Stimulated activated CD4-positive, alpha-beta T cell treated with anti-CD3 and anti-CD28 coated beads, Interleukin-15, amount 100 ng/mL, for 48 hours (primary cell): ENCODE measurements at places on chromosomes 6 and 20.

GRCh38 chr6:113356139-113356538, 501.0 kb upstream of the MARCKS start:
- no peak for DNase-seq

DNA sequence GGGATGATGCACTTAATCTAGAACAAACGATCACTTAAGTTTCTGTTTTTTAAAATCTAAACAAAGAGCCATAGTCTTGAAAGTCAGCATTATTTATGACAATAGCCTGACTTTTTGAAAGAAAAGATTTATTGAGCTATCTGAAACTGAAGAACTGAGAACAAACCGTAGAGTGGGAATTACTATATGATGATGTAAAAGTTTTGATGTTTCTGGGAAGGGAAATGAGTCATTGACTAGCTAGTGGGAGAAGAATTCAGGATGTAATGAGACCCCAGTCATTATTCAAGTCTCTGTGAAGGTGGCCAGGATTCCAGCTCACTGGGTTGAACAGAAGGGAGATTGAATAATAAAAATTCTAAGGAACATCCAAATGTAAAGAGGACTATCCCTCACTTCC, 83.4 kb upstream of the FABP7 start:
- DNase-seq, result no peak

DNA sequence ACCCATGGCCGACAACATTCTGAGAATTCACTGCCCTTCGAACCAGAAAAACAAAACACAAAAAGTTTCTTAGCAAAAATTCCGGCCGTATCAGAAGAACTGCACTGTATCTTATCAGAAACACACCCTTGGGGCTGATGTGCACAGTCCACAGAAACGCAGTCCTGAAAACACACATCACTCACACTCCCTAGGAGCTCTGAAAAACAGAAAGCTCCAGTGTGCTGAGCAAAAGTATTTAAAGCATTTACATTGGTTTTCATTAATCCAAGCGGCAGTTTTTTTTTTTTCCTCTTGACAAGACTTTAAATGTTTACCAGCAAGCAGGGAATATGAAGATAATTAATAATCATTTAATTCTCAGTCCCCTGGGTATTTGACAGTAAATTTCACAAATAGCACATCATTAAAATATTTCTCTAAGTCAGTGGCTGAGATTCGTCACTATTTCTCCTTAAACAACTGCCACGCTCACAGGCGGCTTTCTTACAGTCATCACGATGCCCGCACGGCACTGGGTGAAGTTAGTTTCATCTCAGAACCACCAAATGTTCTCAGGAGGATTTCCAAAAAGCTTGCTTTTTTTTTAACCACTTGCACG, 13.3 kb downstream of the NFATC2 start:
- peak; percentile 59 for DNase-seq

DNA sequence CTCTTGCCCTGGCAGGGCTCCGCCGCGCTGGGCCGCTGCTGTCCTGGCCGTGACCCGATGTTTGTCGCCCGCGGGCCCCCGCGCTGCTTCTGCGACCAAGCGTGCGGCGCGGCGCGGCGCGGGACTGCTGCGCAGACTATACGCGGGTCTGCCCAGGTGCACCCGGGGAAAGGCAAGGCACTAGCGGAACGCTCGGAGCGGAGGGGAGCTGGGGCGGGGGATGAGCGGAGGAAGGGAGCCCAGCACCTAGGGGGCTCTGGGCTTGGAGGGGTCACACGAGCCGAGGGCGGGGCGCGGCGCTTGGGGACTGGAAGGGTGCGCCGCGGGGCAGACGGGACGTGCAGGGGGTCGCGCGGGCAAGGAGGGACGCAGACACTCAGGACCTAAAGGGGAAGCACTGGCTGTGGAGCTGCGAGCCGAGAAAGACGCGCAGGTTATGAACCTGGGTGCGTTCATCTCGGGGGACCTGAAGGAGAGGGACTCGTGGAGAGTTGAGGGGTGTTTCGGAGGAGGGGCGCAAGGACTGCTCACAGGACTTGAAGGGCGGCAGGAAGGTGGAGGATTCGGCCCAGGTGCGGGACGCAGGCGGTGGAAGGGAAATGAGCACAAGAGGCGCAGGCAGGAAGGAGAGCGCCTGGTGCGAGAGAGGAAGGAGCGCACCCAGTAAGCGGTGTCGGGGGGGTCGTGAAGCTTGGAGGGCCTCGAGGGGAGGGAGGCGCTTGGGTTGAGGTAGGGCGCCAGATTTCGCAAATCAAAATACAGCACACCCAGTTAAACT, 40.8 kb upstream of the ZNFX1 start:
- DNase-seq, result no peak

- DNase-seq, result no peak
Measured at GRCh38 chr6:53339424-53339823, 9.3 kb downstream of the ELOVL5 start.

DNA sequence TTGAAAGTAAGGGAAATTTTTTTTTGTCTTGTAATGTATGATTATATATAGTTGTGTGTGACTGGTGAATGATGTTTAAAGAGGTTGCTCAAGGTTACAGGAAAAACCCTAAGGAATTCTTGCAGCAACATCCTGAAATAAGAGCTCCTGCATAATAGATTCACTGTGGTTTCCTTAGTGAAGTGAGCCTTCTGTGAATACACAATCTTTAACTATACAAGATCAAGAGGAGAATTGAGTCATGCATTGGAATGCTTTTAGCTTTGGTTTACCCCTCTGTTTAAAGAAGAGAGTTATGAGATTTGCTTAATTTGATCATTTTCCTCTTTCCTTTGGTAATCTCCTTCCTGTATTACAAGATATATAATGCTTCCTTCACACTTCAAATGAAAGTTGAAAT, 141.6 kb upstream of the EYA4 start:
- DNase-seq, result no peak

DNA sequence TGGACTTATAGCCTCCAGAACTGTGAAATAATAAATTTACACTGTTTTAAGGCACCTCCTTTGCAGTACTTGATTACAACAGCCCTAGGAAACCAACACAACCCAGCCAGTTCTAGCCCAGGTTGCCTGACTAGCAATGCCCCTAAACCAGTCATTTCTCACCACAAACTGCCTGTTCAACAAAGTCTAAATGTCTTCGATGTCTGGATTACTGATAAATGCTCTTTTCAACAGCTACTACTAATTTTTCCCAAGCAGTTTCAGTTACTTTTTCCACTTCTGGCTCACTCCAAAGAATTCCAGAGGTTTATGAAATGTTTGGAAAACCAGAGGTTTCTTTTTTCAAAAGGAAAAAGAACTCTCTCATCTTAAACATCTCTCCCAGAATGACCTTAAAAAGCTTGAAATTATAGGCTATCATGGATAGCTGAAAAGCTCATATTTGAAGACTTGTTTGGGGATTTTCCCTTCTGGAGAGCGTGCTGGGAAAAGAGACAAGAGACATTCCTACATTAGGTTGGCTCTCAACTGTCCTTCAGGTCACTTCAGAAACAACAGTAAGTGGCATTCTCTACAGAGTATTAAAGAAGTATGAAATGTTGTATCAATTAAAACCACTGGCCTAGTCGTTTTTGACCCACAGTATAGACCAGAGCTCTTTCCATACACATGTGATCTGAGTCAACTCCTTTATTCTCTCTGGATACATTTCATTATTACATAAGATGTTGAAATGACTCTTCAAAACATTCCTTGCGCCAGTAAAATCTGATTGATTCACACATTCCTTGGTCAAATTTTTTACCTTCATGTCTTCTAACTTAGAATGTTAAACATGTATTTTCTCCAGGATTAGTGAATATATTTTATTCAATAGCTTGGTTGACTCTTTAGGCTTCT, 265.9 kb downstream of the COL12A1 start:
- no peak for DNase-seq

DNA sequence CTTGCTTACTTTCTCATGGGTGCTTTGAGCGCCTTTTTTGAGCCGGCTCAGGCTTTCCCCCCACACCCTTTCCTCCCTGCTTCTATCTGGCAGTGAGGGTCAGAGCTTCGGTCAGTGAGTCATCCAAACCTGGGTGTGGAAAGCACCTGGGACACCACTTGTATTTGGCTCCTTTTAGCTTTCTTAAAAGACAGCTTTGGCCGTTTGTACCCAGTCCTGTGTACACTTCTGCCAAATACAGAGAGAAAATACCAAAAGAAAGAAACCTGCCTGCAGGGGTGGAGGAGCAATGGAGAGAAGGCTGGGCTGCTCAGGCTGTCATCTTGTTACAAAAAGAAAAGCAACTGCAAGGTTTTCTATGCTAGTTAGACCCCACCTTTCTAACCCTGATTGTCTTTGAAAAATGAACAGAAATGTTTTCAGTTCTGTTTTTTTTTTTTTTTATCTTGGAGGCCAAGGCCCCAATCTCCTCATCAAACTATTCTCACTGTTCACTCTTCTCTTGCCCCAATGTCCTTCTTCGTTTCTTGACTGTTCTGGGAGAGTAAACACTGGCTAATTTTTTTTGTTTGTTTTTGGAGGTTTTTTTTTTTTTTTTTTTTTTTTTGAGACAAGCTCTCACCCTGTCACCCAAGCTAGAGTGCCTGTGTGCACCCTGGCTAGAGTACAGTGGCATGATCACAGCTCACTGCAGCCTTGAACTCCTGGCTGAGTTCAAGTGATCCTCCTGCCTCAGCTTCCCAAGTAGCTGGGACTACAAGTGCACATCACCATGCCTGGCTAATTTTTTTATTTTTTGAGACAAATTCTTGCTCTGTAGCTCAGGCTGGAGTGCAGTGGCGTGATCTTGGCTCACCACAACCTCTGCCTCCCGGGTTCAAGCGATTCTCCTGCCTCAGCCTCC, 76.4 kb downstream of the SSR1 start:
- no peak for DNase-seq

DNA sequence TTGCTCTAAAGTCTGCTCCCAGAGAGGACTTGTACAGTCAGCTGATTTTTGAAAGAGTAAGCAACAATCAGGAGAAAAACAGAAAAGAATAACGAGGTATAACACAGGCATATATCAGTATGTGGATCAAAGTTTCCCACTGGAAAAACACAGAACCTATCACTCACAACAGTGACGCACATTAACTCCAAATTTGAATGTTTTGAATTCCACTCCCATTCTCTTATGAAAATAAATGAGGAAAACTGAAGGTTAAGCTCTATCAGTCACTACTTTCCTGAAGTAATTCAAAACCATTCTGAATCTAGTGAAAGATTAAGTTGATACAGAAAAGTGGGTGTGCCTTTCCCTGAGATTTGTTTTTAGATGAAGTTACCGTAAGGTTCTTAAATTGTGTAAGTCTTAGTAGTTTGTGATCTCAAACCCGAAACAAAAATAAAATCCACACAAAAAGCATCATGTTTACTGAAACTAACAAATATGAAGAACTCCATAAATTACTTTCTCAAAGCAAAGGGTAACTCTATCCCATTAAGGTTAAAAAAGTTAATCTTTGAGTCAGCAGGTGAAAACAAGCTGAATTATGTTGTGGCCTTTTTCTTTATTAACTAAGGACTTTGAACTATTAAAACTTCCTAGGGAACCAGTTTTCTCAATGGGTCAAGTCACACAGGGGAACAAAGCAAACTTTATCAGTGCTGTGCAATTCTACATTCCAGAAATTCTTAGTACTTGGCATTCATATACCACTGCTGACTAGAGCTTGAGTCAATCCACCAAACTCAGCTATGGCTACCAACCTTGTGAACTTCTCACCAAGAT, 115.7 kb downstream of the OGFRL1 start:
- DNase-seq, result no peak

DNA sequence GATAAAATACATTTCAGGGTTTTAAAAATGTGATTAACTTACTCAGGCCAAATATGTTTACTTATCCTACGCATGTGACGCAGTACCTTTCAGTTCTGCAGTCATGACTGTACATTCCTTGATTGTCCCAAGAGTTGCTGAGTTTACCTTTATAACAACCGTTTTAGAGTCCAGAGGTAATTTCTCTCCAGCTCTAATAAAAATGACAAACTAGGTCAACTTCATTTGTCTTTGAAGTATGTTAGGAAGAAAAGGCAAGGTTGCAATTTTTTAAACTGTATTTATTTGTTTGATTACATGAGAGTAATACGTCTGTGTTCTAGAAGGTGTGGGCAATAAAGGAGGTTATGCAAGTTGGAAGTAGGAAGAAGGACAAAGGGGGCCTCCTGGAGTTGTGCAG, 38.6 kb upstream of the UBR2 start:
- no peak for DNase-seq

DNA sequence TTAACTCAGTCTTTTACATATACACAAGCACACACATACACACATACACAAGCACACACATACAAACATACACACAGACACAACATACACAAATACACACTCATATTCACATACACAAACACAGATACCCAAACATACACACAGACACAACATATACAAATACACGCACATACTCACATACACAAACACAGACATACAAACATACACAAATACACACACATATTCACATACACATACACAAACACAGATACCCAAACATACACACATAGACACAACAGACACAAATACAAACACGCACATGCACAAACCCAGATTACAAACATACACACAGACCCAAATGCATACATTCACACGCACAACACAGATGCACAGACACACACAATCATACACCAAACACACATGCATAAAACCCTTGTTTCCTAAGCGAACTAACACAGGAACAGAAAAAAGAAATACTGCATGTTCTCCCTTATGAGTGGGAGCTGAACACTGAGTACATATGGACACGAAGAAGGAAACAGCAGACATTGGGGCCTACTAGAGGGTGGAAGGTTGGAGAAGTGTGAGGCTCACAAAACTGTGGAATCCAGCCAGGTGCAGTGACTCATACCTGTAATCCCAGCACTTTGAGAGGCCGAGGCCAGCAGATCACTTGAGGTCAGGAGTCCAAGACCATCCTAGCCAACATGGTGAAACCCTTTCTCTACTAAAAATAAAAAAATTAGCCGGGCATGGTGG, 34.2 kb downstream of the PIM1 start:
- no peak for DNase-seq

DNA sequence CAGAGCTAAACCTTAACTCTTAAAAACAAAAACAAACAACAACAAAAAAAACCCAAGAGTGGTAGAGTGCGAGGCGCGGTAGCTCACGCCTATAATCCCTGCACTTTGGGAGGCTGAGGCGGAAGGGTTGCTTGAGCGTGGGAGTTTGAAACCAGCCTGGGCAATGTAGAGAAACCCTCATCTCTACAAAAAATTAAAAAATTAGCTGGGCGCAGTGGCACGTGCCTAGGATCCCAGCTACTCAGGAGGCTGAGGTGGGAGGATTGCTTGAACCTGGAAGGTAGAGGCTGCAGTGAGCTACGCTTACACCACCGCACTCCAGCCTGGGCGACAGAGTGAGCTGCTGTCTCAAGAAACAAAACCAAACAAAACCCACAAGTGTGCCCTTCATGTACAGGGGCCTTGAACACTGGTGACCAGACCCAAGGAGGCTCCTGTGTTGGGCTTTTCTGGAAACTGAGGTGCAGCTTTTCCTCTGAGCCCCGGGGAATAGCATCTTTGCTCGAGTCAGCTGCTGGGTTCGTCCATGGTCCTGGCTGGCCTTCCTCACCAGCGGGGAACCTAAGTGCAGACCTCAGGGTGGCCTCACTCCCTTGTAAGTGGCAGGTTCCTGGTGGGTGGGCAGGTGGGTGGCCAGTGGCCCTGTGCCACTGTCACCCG, 39.9 kb downstream of the PYGB start:
- DNase-seq, result no peak

GRCh38 chr20:3296261-3297078, 57.5 kb upstream of the SLC4A11 start:
- no peak for DNase-seq

GRCh38 chr6:47853766-47854165, 71.9 kb downstream of the OPN5 start:
- DNase-seq, result no peak
